Stimulated activated naive B cell treated with anti-CD40 and anti-IgM and Interleukin-4, amounts not matched to agents 10 μg/mL and 1 μg/mL and 100 μg/mL, for 72 hours (primary cell): ENCODE measurements at places on chromosomes 16 and 17.
A peak's percentile ranks its signal among the peaks of the same experiment; 100 is the strongest.

GRCh38 chr17:72240333-72240732 lies 119.5 kb downstream of the SOX9 start:
- no peaks in the 10 kb centered on the region for H3K4me1 ChIP-seq
- no peak overlapping the region for H3K27ac ChIP-seq
- H3K27me3 ChIP-seq: no peaks in the 10 kb centered on the region
- no peak for DNase-seq
- H3K4me3 ChIP-seq: no peak overlapping the region
- H3K36me3 ChIP-seq: peaks cover 2% of the 10 kb centered on the region

DNA sequence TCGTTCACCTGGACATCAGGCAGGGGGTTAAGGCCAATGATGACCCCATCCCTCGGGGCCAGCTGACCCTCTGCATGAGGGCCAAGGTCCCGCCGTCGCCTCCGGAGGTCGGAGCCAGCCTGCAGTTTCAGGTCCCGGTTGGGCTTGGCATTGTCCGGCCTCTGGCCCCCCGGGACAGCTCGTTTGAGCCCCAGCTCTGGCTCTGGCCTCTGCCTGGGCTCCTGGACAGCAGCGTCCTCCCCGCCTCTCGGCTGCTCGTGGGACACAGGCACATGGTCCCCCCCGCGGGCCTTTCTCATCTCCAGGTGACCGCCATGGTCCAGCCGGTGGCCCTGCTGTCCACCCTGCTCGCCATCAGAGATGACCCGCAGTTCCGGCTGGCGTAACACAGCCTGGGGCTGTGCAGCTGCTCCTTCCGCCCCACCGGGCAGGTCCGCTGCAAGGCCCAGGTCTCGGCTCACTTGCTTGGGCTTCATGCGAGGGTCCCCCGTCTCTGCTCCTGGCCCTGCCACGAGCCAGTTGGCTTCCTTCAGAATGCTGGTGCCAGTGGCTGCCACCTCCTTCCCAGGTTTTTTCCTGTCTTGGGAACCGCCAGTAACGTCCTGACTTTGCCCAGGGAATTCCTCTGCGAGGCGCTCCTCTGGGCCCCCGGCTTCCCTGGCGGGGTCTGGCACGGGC lies 6.7 kb downstream of the NDUFAF8 start:
- H3K36me3 ChIP-seq: peaks cover 38% of the 10 kb centered on the region
- H3K4me3 ChIP-seq: no peak overlapping the region
- H3K4me1 ChIP-seq: peaks cover 25% of the 10 kb centered on the region
- H3K27me3 ChIP-seq: no peaks in the 10 kb centered on the region
- DNase-seq: no peak
- peak overlapping the region; percentile 86 for H3K27ac ChIP-seq

GRCh38 chr17:21242026-21242697 lies 11.0 kb downstream of the NATD1 start:
- DNase-seq: no peak
- peaks cover 9% of the 10 kb centered on the region for H3K4me1 ChIP-seq
- no peak overlapping the region for H3K27ac ChIP-seq

DNA sequence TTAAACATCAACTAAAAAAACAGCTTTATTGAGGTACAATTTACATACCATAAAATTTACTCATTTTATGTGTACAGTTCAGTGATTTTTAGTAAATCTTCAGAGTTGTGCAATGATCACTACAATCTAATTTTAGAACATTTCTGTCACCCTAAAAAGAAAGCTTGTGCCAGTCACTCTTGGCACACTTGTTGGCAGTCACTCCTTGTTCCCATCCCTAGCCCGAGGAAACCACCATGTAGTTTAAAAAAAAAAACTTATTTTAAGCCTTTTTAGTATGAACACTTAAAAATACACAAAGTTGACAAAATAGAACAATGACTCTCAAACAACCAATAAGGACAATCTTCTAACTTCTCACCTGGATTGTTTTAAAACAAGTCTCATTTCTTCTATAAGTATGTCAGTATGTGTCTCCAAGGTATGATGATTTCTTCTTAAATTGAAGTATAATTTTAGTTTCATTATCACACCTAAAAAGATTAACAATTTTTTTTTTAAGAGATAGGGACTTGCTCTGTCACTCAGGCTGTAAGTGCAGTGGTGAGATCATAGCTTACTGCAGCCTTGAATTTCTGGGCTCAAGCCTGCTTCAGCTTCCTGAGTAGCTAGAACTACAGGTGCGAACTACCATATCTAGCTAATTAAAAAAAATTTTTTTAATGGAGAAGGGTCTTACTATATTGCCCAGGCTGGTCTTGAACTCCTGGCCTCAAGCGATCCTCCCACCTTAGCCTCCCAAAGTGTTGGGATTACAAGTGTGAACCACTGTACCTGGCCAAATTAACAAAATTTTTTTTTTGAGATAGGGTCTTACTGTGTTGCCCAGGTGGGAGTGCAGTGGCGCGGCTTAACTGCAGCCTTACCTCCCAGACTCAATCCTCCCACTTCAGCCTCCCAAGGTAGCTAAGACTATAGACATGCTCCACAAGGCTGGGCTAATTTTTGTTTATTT lies 53.2 kb downstream of the PPM1E start:
- H3K27ac ChIP-seq: no peak overlapping the region
- no peak overlapping the region for H3K4me3 ChIP-seq
- H3K4me1 ChIP-seq: no peaks in the 10 kb centered on the region
- peaks cover 11% of the 10 kb centered on the region for H3K27me3 ChIP-seq

GRCh38 chr17:80198144-80198661 lies 21.9 kb downstream of the SGSH start:
- H3K27ac ChIP-seq: no peak overlapping the region
- H3K4me3 ChIP-seq: no peak overlapping the region
- DNase-seq: no peak
- H3K27me3 ChIP-seq: peaks cover 13% of the 10 kb centered on the region
- no peaks in the 10 kb centered on the region for H3K36me3 ChIP-seq

- no peak for DNase-seq
- H3K36me3 ChIP-seq: no peaks in the 10 kb centered on the region
- no peak within 1 kb of the TSS for H3K4me3 ChIP-seq
- H3K27me3 ChIP-seq: peaks cover 67% of the 10 kb centered on the region
Measured at GRCh38 chr16:65121870-65122723, at the start of gene CDH11. Gene CDH11 (minus strand): TSS chr16:65122063. CDS start chr16:65004869, 117,194 bp downstream.

GRCh38 chr16:50365791-50366575 lies 2.8 kb downstream of the BRD7 start:
- H3K4me3 ChIP-seq: no peak overlapping the region
- H3K36me3 ChIP-seq: peaks cover 19% of the 10 kb centered on the region
- H3K27me3 ChIP-seq: no peaks in the 10 kb centered on the region
- DNase-seq: no peak

DNA sequence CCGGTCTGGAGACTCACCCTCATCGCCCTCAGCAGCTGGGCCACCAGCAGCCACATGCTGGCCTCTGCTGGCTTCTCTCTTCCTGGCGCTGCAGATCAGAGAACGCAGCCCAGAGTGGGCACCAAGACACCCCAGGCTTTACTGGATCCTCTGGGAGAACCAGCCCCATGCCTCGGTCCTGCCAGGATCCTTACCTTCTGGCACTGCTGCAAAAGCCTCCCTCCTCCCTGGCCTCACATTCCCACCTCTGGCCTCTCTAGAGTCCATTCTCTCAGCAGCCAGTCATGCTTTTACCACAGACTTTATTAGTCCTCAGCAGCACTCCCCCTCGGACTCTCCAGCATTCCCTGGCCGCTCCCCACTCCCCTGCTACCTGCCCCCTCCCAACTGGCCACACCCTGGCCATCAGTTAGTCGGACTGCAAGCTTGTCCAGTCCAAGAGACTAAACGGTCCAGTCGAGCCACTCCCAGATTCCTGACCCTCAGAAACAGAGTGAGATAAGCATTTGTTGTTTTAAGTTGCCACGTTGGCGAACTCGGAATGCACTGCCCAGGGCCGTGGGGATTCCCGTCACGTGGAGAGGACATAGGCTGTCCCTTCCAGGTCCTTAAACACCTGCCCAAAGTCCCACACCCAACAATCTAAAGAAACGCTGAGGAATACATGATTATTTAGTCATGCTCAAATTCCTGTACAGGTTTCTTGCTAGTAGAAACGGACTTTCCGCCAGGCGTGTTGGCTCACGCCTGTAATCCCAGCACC lies 5.9 kb upstream of the SPG7 start:
- H3K4me3 ChIP-seq: no peak overlapping the region
- no peaks in the 10 kb centered on the region for H3K27me3 ChIP-seq
- no peaks in the 10 kb centered on the region for H3K36me3 ChIP-seq

DNA sequence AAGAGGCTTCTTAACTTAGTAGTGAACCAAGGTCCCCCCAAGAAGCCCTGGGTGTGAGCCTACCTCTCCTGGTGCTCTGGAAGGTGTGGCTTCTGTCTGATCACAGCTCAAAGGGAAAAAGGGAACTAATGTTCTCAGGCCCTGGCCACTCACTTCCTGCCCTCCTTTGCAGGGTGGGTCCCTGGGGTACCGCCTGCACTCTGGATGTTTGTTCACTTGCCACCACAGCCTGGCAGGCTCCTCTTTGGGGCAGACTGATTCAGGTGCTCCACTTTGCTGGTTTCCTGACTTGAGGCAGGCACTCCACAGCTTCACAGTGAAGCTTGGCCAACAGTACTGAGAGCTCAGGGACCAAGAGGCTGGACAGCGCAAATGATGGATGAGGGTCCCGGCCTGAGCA lies 5.9 kb upstream of the MYO15A start:
- DNase-seq: peak; percentile 47
- H3K4me3 ChIP-seq: no peak overlapping the region
- peaks cover 55% of the 10 kb centered on the region for H3K36me3 ChIP-seq
- peaks cover 24% of the 10 kb centered on the region for H3K4me1 ChIP-seq
- peak overlapping the region; percentile 80 for H3K27ac ChIP-seq

GRCh38 chr17:40659911-40660310 lies 5.1 kb downstream of the KRT222 start:
- peaks cover 19% of the 10 kb centered on the region for H3K27me3 ChIP-seq
- DNase-seq: no peak
- H3K27ac ChIP-seq: no peak overlapping the region
- no peaks in the 10 kb centered on the region for H3K4me1 ChIP-seq
- H3K36me3 ChIP-seq: no peaks in the 10 kb centered on the region
- H3K4me3 ChIP-seq: no peak overlapping the region

DNA sequence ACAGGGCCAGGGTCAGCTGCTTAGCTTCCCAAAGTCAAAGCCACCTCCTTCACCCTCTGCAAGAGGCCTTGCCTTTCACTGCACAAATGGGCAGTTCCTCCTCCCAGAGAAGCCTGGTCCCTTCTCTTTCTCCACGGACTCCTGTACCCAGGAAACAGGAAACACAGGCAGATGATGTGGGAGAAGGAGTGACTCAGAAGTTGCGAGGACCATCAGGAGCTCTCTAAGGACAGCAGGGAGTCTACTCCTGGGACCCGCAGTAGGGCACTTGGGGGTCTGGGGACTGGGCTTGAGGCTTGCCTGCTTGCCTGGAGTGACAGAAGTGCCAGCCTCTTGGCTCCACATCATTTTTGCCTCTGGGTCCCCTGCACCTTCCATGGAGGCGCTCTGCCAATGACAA lies 47.4 kb upstream of the KSR1 start:
- DNase-seq: no peak
- no peaks in the 10 kb centered on the region for H3K4me1 ChIP-seq
- H3K27me3 ChIP-seq: no peaks in the 10 kb centered on the region
- H3K36me3 ChIP-seq: no peaks in the 10 kb centered on the region
- H3K4me3 ChIP-seq: no peak overlapping the region

DNA sequence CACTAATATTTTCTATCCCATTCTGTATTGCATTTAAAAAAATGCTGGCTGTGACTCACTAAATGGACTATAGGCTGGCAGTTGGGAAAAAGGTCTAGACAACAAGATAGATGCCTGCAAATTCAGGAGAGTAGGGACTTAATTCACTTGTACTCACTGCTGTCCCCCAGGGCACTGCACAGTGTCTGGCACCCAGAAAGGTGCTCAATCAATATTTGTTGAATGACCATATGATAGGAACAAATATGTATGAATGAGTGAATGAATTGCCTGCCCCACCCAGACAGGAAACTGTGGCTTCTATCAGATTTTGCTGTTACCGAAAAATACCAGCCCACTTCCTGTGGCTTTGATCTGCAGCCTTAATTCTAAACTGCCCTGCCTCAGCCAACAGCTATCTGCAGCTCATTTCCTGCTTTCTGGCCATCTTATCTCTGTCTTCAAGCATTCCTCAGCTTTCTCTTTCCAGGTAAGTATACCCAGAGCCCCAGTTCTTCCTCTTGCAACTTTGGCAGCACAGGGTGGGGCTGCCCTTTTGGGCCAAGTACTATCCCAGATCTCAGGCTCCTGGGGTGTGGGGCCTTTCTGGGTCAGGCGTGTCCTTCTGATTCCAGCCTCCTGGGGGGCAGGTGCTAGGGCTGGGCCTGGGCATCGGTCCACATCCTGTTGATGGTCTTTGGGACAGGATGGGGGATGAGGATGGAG lies 15.3 kb upstream of the TNS4 start:
- peaks cover 41% of the 10 kb centered on the region for H3K4me1 ChIP-seq
- DNase-seq: no peak
- H3K27me3 ChIP-seq: peaks cover 12% of the 10 kb centered on the region
- peak overlapping the region; percentile 49 for H3K4me3 ChIP-seq

GRCh38 chr16:66522816-66523590 lies 26.9 kb downstream of the TK2 start:
- H3K4me3 ChIP-seq: no peak overlapping the region
- H3K36me3 ChIP-seq: peaks cover 5% of the 10 kb centered on the region
- peak overlapping the region; percentile 90 for H3K27ac ChIP-seq
- peaks cover 92% of the 10 kb centered on the region for H3K4me1 ChIP-seq
- no peak for DNase-seq

- no peak for DNase-seq
- H3K4me1 ChIP-seq: peaks cover 81% of the 10 kb centered on the region
- H3K4me3 ChIP-seq: peak overlapping the region; percentile 93
- no peaks in the 10 kb centered on the region for H3K27me3 ChIP-seq
Measured at GRCh38 chr17:17835415-17836249, 1.2 kb downstream of the SREBF1 start.

- no peaks in the 10 kb centered on the region for H3K36me3 ChIP-seq
- H3K4me3 ChIP-seq: no peak overlapping the region
- H3K4me1 ChIP-seq: no peaks in the 10 kb centered on the region
- H3K27ac ChIP-seq: no peak overlapping the region
Measured at GRCh38 chr17:81500047-81500446, 12.6 kb downstream of the ACTG1 start.

GRCh38 chr17:56973520-56973919 lies 4.4 kb upstream of the SCPEP1 start:
- peaks cover 9% of the 10 kb centered on the region for H3K4me1 ChIP-seq
- H3K36me3 ChIP-seq: no peaks in the 10 kb centered on the region
- no peaks in the 10 kb centered on the region for H3K27me3 ChIP-seq

GRCh38 chr16:80846680-80847079 lies 42.3 kb upstream of the CDYL2 start:
- H3K4me3 ChIP-seq: no peak overlapping the region
- peaks cover 2% of the 10 kb centered on the region for H3K36me3 ChIP-seq
- DNase-seq: no peak
- no peak overlapping the region for H3K27ac ChIP-seq
- H3K4me1 ChIP-seq: no peaks in the 10 kb centered on the region
- peaks cover 8% of the 10 kb centered on the region for H3K27me3 ChIP-seq
